ENCODE measurements at places on chromosomes 16 and 17. TPM values are rescaled to one million over a fixed set of nuclear protein-coding genes. Genes with fewer than 3 reads are reported as not detected.

DNA sequence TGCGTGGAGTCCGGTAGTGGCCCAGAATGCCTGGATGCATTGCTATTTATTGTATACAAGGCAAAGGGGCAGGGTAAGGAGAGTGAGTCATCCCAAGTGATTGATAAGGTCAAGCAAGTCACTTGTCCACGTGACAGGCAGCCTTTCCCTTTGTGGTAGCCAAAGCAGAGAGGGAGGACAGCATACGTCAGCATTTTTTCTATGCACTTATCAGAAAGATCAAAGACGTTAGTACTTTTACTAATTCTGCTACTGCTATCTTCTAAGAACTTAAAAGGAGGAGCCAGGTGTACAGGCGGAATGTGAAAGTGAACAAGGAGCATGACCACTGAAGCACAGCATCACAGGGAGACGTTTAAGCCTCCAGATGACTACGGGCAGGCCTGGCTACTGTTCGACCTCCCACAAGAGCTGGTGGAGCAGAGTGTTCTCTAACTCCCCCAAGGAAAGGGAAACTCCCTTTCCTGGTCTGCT lies 47.9 kb upstream of the ARL4D start:
- no peaks in the 10 kb centered on the region for H3K27me3 ChIP-seq
- no peak overlapping the region for H3K4me3 ChIP-seq
- no peaks in the 10 kb centered on the region for H3K36me3 ChIP-seq

DNA sequence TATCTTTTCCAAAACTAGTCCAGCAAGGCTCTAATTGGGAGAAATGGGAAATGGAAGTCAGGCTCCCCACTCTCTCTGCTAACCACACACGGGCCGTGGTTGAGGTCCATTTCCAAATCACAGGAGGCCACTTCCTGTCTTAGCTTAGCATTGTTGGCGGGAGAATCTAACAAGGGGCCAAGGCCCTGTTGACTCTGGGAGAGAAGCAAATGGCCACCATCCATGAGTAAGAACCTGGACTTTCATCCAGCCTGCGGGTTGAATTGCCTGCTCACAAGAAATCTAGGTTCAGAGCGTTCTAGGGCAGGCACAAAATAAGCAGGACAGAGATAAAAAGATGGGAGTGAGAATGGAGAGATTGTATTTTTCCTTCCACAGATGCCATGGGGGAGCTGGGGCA lies 5.7 kb downstream of the FAM20A start:
- no peak for DNase-seq
- H3K4me3 ChIP-seq, result no peak overlapping the region
- H3K4me1 ChIP-seq, result peaks cover 19% of the 10 kb centered on the region
- no peaks in the 10 kb centered on the region for H3K36me3 ChIP-seq
- peak overlapping the region; percentile 25 for H3K27ac ChIP-seq

- H3K36me3 ChIP-seq, result no peaks in the 10 kb centered on the region
- H3K27me3 ChIP-seq, result no peaks in the 10 kb centered on the region
- H3K4me3 ChIP-seq, result no peak overlapping the region
- H3K27ac ChIP-seq, result no peak overlapping the region
These were observed 397.3 kb downstream of the SHISA9 start for GRCh38 chr16:13298666-13299065.

- H3K27ac ChIP-seq, result no peak overlapping the region
- no peak for DNase-seq
- H3K27me3 ChIP-seq, result no peaks in the 10 kb centered on the region
- no peaks in the 10 kb centered on the region for H3K4me1 ChIP-seq
These were observed 220.9 kb downstream of the CBLN1 start for GRCh38 chr16:49060728-49061127.

- H3K4me1 ChIP-seq, result no peaks in the 10 kb centered on the region
- H3K4me3 ChIP-seq, result no peak overlapping the region
- no peaks in the 10 kb centered on the region for H3K36me3 ChIP-seq
- no peak for DNase-seq
- H3K27ac ChIP-seq, result no peak overlapping the region
These were observed 13.6 kb upstream of the DOC2B start for GRCh38 chr17:194828-195602.

GRCh38 chr17:68169840-68170239 lies 78.0 kb upstream of the AMZ2 start:
- H3K27me3 ChIP-seq, result no peaks in the 10 kb centered on the region
- H3K4me1 ChIP-seq, result no peaks in the 10 kb centered on the region
- H3K36me3 ChIP-seq, result no peaks in the 10 kb centered on the region
- no peak overlapping the region for H3K27ac ChIP-seq
- H3K4me3 ChIP-seq, result no peak overlapping the region

DNA sequence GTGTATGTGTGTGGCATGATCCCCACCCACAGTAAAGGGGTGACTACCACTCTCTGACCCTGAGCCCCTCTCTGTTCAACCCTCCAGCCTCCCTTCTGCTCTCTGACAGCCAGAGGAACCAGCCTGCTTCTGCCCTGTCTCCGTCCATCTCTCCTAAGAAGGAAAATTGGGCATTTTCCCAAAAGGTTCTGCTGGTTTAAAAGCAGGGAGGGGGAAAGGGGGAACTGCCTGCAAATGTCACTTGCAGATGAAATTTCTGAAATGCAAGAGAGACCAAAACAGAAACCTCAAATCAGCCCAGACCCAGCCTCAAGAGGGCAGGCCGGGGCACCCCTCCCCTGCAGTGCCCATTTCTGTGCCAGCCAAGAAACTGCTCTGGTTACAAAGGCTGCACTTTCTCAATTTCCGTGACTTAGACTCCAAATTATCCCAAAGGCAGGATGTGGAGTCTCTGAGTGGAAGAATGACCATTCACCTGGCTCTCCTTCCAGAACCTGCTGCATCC lies 197.9 kb downstream of the RBFOX3 start:
- H3K4me1 ChIP-seq, result no peaks in the 10 kb centered on the region
- no peaks in the 10 kb centered on the region for H3K36me3 ChIP-seq
- no peak overlapping the region for H3K4me3 ChIP-seq

DNA sequence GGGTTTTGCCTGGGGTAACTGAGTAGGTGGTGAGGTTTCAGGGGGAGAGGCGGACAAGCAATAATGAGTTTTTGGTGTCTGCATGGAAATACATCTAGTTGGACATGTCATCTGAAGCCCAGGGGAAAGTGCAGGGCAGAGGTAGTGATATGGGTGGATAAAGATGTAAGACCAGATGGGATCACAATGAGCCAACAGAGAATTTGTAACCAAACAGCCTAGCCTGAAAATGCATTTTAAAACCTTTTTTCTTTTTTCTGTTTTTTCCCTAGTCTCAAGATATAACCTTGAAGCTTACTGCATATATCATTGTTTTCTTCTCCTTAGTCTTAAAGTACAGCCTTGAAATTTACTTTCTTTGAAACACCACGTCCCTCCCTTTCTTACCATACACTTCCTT lies 3.7 kb upstream of the ZNF19 start:
- no peak overlapping the region for H3K27ac ChIP-seq
- H3K36me3 ChIP-seq, result no peaks in the 10 kb centered on the region
- no peaks in the 10 kb centered on the region for H3K4me1 ChIP-seq
- H3K4me3 ChIP-seq, result no peak overlapping the region
- DNase-seq, result no peak
- H3K27me3 ChIP-seq, result no peaks in the 10 kb centered on the region

DHRS7B gene
- total RNA-seq, result 89.5 TPM

ITGA3 gene
- total RNA-seq, result 222 TPM

FN3K gene
- 10.5 TPM for total RNA-seq

CTRB1 gene
- total RNA-seq, result not detected
